ENCODE measurements at places on chromosomes 7 and 10.

GRCh38 chr7:100585511-100586265, at the start of gene LRCH4:
LRCH4 (minus strand) TSS chr7:100586129; CDS start chr7:100586100, 29 bp downstream.
- DNase-seq, result peak; percentile 67

DNA sequence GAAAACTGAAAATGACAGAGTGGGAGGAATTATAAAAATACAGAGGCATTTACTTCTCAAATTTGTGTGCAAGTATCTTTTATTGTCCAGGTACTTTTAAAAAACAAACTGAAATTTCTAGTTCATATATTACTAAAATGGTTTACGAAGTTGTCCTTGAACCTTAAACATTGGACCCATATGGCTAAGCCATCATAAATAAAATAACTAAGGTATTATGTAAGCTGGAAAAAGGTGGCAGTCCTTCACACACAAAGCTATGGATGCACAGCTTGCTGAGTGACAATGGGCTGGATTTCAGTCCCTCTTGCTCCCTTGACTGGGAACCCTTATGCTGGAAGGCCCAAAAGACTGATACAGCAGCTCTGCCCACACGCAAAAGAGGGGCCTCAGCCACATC, 66.1 kb downstream of the COBL start:
- DNase-seq, result no peak

DNA sequence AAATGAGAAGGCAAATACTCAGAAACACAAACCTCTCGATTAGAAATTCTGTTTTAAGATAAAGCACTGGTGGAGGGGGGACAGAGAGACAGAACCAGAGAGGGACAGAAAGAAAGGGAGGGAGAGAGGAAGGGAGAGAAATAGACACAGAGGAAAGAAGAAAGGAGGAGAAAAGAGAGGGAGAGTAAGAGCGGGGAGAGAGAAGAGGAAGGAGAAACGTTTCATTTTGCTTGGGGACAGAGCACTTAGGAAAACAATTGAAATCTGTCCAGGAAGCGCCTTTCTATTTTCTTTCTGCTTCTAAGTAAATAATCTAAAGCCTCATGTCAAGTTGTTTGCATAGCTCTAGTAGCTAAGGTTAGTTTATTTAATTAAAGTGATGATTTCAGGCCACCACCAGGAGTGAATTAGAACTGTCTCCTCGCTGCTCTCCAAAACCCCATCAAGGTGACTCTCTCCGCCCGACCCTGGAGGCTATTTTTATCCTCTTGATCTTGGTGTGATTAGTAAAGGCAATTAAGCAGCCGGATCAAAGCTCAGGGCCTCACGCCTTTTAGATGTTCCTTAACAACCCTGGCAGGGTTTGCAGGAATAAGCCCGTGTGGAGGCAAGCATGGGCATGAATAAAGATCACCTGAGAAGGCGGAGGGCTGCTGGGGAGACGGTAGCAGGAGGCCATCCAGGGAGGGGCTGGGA, 73.4 kb upstream of the INSIG1 start:
- DNase-seq, result no peak

DNA sequence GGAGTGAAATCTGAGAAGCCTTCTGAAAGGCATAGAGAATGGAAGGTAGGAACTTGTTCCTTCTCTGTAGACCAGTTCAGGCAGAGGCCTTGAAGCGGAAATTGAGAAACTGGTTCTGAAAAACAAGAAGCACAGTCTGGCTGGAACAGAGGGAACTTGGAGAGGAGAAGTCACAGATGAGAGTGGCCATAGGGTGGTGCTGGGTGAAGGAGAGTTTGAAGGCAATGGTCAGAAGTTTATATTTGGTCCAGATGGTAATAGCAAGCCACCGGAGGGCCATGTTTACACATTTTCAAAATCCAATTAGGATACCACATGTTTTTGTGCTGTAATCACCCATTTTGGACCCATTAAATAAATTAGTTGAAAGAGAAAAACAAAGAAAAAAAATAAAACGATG, 692.5 kb downstream of the INHBA start:
- no peak for DNase-seq

GRCh38 chr7:40800771-40801170, 666.0 kb downstream of the SUGCT start:
- DNase-seq, result no peak

DNA sequence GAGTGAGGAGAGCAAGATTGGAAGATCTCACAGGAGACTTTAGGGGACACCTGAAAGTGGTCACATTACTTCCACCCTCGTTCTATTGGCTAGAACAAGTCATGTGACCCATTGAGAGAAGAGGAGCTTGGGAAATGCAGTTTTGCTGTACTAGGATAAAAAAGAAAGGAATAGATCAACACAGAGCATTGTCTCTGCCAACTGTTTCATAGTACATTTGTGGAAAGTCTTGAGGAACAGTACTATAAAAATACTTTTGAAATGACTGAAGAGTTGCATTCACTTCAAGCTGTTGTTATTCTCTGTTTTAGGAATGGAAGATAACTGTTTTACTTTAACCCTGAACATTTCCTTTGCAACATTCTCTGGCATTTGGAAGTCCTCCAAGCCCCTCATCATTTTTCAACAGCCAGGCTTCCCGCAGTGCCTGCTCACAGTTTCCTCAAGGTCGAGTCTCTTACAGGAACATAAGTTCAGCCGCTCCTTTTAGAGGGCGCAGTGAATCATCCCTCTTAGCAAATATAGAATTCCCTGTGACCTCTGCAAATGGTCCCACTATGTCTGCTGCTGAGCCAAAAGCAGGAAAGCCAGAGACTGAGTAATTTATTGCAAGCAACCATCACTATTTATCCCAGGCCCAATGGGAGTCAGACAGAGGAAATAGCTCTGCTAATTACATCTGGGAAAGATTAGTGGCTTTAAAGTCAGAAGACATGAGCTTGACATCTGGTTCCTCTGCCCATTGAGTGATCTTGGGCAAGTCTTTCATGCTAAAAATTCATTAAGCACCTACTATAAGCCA, 40.7 kb downstream of the MRPL32 start:
- no peak for DNase-seq

- no peak for DNase-seq
Measured at GRCh38 chr7:17069146-17069545, 187.4 kb upstream of the AGR3 start.

- DNase-seq, result no peak
Measured at GRCh38 chr7:16091701-16092310, 329.5 kb downstream of the CRPPA start.

GRCh38 chr7:56256108-56256507, 139.9 kb upstream of the NUPR2 start:
- DNase-seq, result no peak

- no peak for DNase-seq
Measured at GRCh38 chr10:102511583-102512274, 8.0 kb downstream of the SUFU start.

- DNase-seq, result no peak
Measured at GRCh38 chr7:19670806-19671205, 38.0 kb downstream of the POLR1F start.

GRCh38 chr10:35184527-35185171, 58.0 kb downstream of the CREM start:
- DNase-seq, result no peak

GRCh38 chr7:157650801-157651200, 314.0 kb downstream of the DNAJB6 start:
- no peak for DNase-seq

- no peak for DNase-seq
Measured at GRCh38 chr10:78549140-78549935, 515.7 kb downstream of the RPS24 start.

- no peak for DNase-seq
Measured at GRCh38 chr7:91082852-91083495, 181.3 kb upstream of the FZD1 start.

DNA sequence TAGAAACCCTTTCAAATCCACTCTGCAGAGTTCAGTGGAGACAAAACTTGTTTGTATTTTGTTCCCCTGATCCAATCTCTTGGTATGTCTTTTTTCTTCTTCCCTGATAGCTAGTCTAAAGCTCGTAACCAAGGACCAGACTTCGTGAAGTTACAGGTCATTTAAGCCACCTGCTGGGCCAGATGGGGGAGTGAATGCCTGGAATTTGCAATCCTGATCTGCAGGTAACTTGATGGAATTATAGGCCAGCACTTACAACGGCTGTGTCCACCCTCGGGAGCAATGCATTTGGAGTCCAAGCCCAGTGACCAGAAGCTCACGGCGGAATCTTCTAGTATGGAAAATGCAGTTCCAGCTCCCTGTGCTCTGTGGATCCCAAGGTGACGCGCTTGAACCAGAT, 566.9 kb downstream of the TCERG1L start:
- no peak for DNase-seq

GRCh38 chr10:38070501-38070900, 23.6 kb upstream of the ZNF37A start:
- DNase-seq, result no peak

DNA sequence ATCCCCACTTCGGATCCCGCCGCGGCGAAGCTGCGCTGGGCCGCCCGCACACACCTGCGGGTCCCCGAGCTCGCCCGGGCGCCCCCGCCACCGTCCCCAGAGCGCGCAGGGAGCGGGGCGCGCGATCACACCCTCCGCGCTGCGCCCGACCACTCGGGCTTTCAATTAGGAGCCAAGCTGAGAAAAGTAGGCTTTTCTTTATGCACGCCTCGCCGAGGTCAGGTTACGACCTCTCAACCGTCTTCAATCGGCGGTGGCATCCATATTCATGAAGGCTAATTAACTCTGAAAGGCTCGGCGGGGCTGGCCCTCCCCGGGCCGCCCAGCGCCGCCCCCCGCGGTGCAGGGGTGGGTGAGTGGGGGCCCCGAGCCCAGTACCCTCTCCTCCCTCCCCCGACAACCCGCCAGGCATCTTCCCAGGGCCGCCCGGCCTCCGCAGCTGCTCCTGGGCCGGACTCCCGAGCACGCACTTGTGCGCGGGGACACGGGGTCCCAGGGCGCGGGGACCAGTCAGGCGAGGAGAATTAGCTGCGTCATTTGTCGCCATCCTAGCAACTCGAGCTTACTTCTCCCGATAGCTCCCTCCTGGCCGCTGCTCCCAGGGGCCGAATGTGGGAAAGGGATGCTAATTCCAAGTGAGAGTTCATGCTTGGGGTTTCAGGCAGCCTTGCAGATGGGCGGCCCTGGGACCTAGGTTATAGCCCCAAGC, 155.5 kb upstream of the LYZL2 start:
- DNase-seq, result no peak
